A549 treated with DMSO at 1 μM for 4 hours (cell line): ENCODE measurements at places on chromosomes 16 and 17. TPM values are rescaled to one million over a fixed set of nuclear protein-coding genes. Genes with fewer than 3 reads are reported as not detected.

Gene ODF4
- total RNA-seq = not detected in 5 replicates

Gene GPR142
- not detected in 5 replicates for total RNA-seq

Gene GFAP
- total RNA-seq = 0.44 to 2.4 TPM (median 0.71 TPM) in 5 replicates

Gene DHRS7C
- not detected in 5 replicates for total RNA-seq

Gene ASPA
- not detected in 5 replicates for total RNA-seq

Gene SDK2
- total RNA-seq = 0.30 to 0.56 TPM (median 0.45 TPM) in 5 replicates

Gene CRYBA1
- not detected in 5 replicates for total RNA-seq

Gene MYO1D
- total RNA-seq = 2.1 to 3.0 TPM (median 2.6 TPM) in 5 replicates

Gene CCL11
- total RNA-seq = not detected in 5 replicates

Gene CCL7
- total RNA-seq = 0.29 to 0.50 TPM (median 0.45 TPM) in 5 replicates

Gene RDM1
- total RNA-seq = 2.1 to 4.0 TPM (median 3.1 TPM) in 5 replicates

Gene RNF157
- total RNA-seq = 5.7 to 8.7 TPM (median 6.8 TPM) in 5 replicates
